ENCODE measurements at places on chromosomes 16 and 17.

DNA sequence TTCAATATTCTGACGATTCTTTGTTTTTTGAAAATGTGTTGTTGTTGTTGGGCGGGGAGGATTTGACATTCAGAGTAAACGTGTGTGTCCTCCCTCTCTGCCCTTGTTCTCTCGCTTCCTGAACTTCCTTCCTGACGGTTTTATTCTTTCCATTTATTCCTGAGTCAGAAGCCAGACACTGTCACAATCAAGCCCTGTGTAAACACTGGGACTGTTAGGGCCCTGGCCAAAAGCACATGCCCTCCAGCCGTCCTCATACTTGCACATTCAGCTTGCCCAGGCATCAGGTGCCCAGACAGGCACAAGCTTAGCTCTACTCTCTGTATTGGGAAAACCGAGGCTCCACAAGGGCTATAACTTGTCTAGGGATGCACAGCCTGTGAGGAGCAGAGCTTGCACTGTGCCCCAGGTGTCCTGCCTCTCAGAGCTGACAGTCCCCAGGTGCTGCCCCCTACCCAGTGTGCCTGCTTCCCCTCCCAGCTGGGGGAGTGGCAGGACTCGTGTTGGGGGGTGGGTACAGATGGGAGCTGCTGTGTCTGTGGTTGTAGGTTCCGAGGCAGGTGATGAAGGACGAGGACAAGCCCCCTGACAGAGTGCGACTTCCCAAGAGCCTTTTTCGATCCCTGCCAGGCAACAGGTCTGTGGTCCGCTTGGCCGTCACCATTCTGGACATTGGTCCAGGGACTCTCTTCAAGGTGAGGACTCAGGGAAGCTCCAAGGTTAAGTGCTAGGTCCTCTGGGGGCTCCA is 9.7 kb downstream of the ADGRG3 start:
- no peak for DNase-seq

DNA sequence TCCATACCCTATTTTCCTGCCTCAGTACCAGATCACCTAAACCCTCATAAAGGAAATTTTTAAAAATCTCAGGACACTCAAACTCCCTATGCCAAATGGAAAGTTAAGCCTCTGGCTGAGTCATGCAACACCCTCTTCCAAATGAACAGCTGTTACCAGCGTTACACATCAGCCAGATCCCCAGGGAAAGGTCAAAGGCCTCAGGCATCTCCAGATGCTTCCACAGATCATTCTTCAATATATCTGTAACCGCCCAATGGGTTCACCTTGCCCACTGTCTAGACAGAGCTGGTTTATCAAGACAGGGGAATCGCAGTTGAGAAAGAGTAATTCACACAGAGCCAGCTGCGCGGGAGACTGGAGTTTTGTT is 29.1 kb upstream of the SHCBP1 start:
- no peak for DNase-seq

- DNase-seq = no peak
Measured at GRCh38 chr17:72117535-72118334, 3.1 kb upstream of the SOX9 start.

DNA sequence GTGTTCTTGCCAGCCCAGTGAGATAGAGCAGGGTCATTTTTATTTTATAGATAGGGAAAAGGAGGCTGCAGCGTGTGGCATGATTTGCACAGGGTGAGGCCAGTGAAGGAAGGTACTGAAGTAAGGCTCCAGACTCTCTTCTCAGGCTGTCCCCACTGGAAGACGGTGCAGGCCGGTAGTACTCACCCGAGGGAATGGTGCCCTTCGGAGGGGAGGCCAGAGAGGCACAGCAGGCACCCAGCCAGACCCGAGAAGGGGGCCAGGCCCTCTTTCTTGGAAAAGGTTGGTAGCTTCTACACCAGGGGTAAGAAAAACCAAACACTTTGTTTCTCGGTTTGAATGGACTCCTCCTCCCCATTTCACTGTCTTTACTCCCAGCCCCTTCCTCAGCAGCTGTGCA is 288 bp downstream of the ANKRD40CL start:
- no peak for DNase-seq

DNA sequence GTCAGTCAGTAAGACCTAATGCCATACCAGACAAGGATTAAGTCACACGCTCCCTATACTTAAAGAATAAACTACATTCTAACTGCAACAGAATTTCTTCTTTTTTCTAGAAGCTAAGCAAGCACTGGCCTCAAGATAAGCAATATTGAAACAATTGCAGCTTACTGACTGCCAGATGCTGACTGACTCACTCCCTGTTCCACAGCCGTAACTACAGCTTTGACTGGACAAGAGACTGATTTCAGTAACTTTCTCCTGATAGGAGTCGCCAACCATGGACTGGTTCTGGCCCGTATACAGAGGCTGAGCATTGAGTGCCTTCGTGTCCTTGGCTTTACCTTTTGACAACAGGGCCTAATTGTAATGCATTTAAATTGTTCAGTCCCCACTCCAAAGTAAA is 67.9 kb downstream of the TRIM37 start:
- no peak for DNase-seq

- DNase-seq = no peak
Measured at GRCh38 chr17:18280766-18281371, 20.4 kb downstream of the MIEF2 start.

DNA sequence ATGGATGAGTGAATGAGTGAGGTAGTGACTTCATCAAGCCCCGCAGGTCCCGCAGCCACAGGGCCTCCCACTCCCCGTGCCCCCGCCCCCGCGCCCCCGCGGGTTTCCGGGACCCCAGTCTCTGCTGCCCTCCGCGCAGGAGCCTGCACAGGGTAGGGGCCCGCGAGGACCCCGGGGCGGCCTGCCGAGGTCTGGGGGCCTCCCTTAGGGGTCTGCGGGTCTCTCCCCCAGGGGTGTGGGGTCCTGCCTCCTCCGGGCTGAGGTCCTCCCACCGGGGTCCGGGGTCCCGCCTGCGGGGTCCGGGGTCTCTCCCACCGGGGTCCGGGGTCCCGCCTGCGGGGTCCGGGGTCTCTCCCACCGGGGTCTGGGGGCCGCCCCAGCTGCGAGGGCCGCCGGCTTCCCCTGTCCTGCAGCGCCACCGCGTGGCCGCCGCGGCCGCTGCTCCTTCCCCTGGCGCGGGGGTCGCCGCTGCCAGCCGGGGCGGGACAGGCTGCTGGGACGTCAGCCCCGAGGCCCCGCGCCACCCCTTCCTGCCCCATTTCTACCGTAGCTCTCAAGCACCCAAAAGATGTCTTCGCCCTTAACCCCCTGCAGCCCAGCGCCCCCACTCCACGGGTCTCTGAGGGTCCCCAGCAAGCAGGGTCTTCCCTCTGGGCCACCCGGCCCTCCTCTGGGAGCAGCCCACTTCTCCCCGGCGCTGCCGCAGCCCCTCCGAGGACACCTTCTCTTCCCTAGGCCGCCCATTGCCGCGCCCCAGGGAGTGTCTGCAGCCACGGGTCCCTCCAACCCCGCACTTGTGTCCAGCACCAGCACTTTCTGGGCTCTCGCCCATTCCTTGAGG is 10.4 kb upstream of the CHMP6 start:
- peak; percentile 88 for DNase-seq

- DNase-seq = no peak
Measured at GRCh38 chr17:39576187-39576586, 31.5 kb downstream of the NEUROD2 start.

- DNase-seq = no peak
Measured at GRCh38 chr16:10541366-10541765, 39.0 kb downstream of the EMP2 start.

DNA sequence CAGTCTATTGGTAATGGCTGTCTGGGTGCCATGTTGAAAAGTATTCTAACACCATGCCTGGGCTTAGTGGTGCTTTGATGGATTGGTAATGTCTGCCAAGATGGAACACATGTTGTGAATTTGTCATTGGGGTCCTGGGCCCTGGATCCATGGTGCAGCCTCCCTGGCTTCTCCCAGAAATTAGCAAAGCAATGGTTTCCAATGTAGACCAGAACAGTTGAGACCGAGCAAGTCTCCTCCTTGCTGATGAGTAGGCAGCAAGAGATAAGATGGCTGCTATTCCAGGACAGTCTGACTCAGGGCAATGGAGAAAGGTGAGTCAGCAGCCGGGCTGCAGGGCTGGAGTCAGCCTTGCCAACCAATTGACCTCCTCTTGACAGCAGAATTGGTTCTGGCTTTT is 30.8 kb downstream of the GPR139 start:
- no peak for DNase-seq

DNA sequence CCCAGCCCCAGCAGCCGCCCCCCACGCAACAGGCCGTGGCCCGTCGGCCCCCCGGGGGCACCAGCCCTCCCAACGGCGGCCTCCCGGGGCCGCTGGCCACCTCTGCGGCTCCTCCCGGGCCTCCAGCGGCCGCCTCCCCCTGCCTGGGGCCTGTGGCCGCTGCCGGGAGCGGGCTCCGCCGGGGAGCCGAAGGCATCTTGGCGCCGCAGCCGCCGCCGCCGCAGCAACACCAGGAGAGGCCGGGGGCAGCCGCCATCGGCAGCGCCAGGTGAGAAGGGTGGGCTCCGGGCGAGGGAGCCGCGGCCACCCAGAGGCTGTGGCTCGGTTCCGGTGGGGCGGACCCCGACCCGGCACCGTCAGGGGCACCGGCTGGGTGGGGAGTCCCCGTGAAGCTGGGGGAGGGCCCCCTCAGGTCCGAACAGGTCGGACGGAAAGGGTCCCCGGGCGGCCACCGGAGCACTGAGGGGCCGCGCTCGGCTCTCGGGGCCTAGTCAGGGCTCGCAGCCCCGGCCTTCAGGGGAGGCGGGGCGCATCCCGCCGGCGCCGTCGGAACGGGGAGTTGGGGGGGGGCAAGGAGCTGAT is 583 bp downstream of the ATXN2L start:
- no peak for DNase-seq

GRCh38 chr17:69961501-69962145 is 113.4 kb upstream of the KCNJ16 start:
- no peak for DNase-seq

GRCh38 chr16:66469947-66470546 is 43.0 kb downstream of the BEAN1 start:
- no peak for DNase-seq

GRCh38 chr17:30379903-30380381 is 1.2 kb downstream of the CPD start:
- DNase-seq = peak; percentile 70

GRCh38 chr17:17985555-17985954 is 12.9 kb downstream of the DRC3 start:
- DNase-seq = no peak

GRCh38 chr17:68399638-68400403 is 57.5 kb downstream of the WIPI1 start:
- DNase-seq = no peak

- DNase-seq = no peak
Measured at GRCh38 chr17:12301551-12301950, 280.9 kb downstream of the MAP2K4 start.

- DNase-seq = no peak
Measured at GRCh38 chr17:37103231-37103630, 154.5 kb downstream of the AATF start.

DNA sequence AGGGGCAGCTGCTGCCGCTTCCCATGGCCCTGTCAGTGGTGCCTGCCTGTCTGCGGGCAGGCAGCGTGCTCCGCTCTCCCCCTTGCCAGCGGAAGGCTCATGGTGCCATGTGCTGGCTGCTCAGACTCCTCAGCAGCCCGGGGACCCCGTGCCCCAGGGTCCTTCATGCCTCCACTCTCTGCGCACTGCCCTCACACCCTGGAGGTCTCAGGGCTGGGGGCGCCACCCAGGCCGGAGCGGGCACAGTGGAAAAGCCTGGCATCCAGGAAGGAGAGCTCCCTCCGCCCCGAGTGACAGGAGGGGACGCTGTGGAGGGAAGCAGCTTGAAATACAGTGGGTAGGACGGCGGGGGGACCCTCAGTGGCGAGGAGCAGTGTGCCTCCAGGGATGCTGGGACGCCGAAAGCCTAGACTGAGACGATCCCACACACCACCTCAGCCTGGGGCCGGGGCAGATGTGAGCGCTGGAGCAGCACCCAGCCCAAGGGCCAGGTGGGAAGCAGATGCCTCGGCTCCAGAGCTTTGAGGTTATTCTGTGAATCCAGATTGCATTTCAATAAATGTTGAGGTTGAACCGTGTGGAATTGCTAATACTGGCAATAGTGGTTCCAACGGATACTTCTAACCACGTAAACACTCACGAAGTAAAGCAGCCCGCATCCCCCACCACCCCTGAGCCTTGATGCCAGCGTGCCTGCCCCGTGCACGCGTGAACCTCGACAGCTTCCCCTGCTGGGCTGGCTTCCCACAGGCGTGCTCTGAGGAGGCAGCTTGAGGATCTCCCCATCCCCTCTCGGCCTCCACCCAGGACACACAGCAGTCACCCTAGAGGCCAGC is 6.5 kb downstream of the TMEM204 start:
- peak; percentile 17 for DNase-seq

GRCh38 chr16:69338557-69339288 is 641 bp downstream of the COG8 start:
- DNase-seq = no peak

- peak; percentile 85 for DNase-seq
Measured at GRCh38 chr17:81412490-81413093, 17.3 kb downstream of the BAHCC1 start.

DNA sequence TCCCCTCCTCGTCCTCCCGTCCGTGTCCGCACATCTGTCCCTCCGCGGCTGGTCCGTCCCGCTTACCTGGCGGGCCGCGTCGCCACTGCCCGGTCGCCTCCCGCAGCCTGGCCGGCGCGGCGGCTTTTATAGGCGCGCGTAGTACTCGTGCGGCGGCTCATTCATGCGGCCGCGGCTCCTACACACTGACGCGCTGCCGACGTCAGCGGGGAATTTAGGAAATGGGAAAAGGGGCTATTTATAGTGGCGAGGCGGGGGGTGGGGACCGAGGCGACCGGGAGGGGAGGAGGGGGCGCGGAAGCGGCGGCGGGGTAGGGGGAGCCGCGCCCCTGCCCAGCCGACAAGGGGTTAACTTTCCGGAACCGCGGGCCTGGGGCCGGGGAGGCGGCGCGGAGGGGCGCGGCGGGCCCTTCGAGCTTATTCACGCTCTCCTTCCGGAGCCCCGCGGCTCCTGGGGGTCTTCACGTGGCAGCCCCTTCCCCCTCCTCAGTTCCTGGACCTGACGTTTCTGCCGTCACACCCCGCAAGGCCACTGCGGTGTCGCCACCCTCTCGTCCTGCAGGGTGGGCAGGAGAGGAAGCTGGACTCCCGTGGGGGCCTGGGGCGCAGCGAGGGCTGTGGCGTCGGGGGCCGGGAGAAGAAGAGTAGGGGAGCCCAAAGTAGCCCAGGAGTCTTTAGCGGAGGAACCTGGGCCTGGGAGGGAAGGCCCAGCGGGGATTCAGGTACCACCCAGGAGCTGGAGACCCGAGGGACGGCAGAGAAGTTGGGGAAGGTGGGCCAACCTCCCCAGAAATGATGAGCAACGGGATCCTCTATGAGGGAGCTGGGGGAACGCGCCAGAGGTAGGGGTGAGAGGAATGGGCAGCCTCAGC is 3.6 kb upstream of the HIC1 start:
- no peak for DNase-seq

- no peak for DNase-seq
Measured at GRCh38 chr17:74779501-74779900, 3.4 kb upstream of the NAT9 start.

- DNase-seq = no peak
Measured at GRCh38 chr17:61130330-61130729, 269.3 kb upstream of the TBX2 start.

DNA sequence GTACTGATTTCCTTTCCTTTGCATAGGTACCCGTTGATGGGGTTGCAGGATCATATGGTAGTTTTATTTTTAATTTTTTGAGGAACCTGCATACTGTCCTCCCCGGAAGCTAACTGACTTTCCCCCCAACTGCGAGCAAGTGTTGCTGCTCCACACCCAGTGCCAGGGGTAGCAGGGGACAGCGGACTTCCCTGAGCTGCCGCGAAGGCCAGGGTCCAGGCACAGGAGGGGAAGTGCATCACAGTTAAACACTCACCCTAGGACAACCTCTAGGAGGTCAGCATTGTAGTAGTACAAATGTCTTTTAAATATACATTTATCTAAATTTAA is 201.7 kb downstream of the NPIPB11 start:
- no peak for DNase-seq

All from GM20000 (cell line).